ENCODE measurements at places on chromosomes 16 and 17. TPM values are rescaled to one million over a fixed set of nuclear protein-coding genes. Genes with fewer than 3 reads are reported as not detected.

GRCh38 chr17:27303734-27304133 is 9.8 kb downstream of the WSB1 start:
- H3K36me3 ChIP-seq: peaks cover 63% of the 10 kb centered on the region
- DNase-seq: no peak
- peaks cover 84% of the 10 kb centered on the region for H3K4me1 ChIP-seq
- no peak overlapping the region for H3K27ac ChIP-seq

GRCh38 chr16:56191156-56191815 is at the start of gene GNAO1:
Gene GNAO1 (plus strand): TSS chr16:56191489. CDS start chr16:56192236, 747 bp downstream.
- H3K4me3 ChIP-seq: peak within 1 kb of the TSS; percentile 57
- DNase-seq: peak; percentile 76
- no peaks in the 10 kb centered on the region for H3K36me3 ChIP-seq
- no peak within 1 kb of the TSS for H3K27ac ChIP-seq
- H3K27me3 ChIP-seq: peaks cover 58% of the 10 kb centered on the region
- H3K4me1 ChIP-seq: peaks cover 14% of the 10 kb centered on the region

- H3K27ac ChIP-seq: peak overlapping the region; percentile 83
- H3K36me3 ChIP-seq: no peaks in the 10 kb centered on the region
- DNase-seq: peak; percentile 75
Observed at GRCh38 chr16:89764711-89765201, 43.4 kb downstream of the ZNF276 start.

DPEP3 gene
- total RNA-seq: not detected

GRCh38 chr17:72761431-72761830 is 331.1 kb downstream of the SLC39A11 start:
- H3K4me1 ChIP-seq: no peaks in the 10 kb centered on the region
- no peak overlapping the region for H3K27ac ChIP-seq
- DNase-seq: no peak
- no peak overlapping the region for H3K4me3 ChIP-seq
- no peaks in the 10 kb centered on the region for H3K27me3 ChIP-seq
